ENCODE measurements at places on chromosomes 4 and X.
A peak's percentile ranks its signal among the peaks of the same experiment; 100 is the strongest.

DNA sequence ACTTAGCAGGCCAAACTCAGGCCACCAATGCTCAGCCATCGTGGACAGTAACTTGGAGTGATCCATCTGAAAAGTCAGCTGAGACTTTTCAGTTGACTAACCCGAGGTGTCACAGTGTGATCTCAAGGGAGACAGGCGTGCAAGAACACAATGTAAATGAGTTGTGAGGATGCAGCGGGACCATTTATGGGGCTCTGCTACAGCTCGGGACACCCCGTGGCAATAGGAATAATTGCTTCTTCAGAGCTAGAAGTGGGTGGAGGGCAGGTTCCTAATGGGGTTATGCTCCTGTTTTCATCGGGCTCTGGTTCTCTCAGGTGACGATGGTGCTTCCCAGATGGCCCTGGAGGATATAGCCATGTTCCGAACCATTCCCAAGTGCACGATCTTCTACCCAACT, 27.3 kb downstream of the TKTL1 start:
- no peak for DNase-seq

- no peak for DNase-seq
These were observed 120.5 kb downstream of the ENPP6 start for GRCh38 chr4:184097241-184097605.

DNA sequence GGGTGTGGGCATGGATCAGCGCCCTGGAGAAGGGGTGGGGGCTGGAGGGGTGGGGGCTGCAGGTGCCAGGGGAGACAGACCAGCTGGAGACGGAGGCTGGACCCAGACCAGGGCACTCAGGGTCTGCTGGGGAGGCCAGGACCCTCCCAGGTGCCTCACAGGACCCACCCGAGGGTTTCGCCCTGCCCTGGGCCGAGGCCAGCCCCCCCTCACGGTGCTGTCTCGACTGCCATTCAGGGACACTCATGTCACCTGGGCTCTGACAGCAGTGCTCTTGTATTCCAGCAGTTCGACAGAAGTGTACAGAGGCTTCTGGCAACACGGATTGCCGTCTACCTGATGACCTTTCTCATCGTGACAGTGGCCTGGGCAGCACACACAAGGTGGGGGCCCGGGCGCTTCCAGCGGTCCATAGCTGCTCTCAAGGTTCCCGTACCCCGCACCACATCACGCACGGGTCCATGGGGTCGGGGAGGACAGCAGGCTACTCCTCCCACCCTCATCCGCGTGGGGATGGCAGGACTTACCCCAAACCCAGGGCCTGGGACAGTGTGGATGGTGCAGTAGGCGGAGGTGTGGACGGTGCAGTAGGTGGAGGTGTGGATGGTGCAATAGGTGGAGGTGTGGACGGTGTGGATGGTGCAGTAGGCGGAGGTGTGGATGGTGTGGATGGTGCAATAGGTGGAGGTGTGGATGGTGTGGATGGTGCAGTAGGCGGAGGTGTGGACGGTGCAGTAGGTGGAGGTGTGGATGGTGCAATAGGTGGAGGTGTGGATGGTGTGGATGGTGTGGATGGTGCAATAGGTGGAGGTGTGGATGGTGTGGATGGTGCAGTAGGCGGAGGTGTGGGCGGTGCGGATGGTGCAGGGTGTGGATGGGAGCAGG, 18.1 kb downstream of the TMEM175 start:
- no peak for DNase-seq

GRCh38 chrX:129665916-129666644, 11.3 kb upstream of the APLN start:
- DNase-seq, result peak; percentile 83

- no peak for DNase-seq
These were observed 220.1 kb downstream of the DLG3 start for GRCh38 chrX:70664726-70665125.

GRCh38 chrX:138925330-138925729, 213.8 kb upstream of the FGF13 start:
- no peak for DNase-seq

GRCh38 chr4:85762529-85762871, 287.6 kb downstream of the ARHGAP24 start:
- DNase-seq, result peak; percentile 66

GRCh38 chr4:24970635-24971034, 57.8 kb upstream of the CCDC149 start:
- no peak for DNase-seq

- no peak for DNase-seq
These were observed 21.1 kb downstream of the PDE6B start for GRCh38 chr4:646460-646859.

- DNase-seq, result no peak
These were observed 268.7 kb upstream of the GK2 start for GRCh38 chr4:79676705-79677104.

DNA sequence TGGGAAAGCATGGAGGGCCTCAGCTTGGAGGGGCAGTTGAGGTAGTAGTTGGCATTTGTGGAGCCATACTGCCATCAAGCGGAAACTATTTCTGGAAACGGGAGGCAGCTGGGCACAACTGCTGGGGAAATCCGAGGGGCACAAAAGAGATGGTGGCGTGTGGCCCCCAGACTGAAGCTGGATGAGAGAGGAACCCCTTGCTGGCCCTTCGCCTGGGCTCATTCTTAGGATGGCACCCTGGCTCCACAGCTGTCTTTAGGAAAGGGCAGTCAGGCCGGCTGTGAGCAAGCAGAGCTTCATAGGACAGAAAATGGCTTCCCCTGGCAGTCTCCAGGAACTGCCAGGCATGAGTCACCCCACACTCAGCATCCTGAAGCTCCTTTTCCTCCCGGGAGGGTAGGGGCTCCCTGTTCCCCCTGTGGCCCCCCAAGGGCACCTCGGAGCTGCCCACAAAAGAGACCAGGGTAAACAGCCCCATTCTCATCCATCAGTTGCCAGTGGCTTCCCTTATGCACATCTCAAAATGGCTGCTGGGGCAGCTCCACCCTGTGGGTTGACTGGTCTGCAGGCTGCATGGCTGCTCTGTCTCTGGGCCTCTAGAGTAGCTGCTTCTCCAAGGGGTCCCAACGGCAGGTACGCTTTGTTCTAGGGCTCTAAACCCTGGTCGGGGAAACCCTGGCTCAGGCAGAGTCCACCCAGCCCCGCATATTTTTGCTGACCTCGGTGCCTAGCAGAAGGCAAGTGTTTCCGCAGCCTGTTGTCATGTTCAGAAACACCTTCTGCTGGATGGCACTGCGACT, 64.7 kb downstream of the NBDY start:
- DNase-seq, result no peak

DNA sequence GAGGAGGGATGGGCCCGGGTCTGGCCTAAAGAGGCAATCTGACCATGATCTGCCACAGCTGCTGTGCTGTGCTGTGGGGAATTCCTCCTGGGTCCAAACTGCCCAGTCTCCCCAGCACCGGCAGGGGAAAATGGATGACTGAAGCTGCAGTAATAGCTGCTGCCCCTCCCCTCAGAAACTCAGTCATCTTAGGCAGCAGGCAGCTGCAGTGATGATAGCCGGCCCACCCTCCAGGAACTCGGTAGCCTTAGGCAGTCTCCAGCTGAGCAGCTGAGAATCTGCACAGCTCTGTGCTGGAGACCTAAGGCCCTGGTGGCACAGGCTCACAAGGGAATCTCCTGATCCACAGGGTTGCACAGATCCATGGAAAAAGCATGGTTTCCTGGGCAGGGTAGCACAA, 113.4 kb upstream of the USP38 start:
- no peak for DNase-seq

DNA sequence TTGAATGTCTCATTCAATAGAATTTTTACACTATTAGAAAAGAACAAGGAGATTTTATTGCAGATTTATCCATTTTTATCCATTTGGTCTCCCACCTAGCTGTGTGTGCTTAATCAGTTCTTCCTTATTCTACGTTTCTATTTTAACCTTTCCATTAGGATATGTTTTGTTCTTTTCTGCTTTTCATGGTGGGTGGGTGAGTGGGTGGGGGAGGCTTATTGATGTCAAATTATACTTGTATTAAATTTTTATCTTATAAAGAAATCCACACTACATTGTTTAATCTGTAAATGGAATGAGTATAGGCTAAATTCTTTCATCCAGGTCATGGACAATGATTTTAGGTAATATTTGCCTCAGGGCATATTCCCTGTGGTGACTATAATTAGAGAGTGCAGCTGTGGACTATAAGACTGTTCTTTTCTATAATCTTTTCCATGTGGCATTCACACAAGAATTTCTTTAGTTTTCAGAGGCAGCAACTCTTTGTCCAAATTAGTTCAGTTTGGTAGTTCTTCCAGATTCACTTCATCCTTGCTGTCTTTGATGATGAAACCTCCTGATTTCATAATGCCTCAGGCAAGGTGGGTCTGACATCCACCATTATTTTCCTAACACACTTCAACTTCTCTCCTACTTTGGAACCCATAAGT, 2451.8 kb downstream of the PCDH7 start:
- DNase-seq, result no peak

GRCh38 chrX:70979136-70979762, 48.4 kb upstream of the SLC7A3 start:
- no peak for DNase-seq

DNA sequence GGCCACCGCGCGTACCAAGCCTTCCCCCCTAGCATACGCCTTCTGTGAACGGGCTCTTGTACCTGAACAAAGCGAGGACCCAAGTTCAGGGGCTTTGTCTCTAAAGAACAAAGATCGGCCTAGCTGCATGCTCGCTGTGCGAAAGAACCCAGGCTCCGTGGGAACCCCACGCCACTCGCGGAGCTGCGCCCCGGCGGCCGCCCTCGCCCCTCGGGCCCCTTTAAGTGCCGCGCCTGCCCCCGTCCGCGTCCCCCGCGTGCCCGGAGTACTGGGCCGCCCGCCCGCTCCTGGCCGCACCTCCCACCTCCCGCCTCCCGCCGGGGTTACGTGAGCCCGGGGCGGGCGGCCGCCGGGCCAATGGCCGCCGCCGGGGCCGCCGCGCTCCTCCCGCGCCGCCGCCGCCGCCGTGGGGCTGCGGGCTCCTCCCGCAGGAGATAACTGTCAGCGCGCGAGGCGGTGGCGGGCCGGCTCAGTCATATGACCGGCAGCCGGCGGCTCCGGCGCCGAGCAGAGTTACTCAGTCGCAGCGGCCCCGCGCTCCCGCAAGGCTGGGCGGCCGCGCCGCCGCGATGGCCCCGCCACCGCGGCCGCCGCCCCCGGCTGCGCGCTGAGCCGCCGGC, at the start of gene FNIP2:
FNIP2 (plus strand) TSS at position 472 of the 620 bp plus-strand sequence. CDS start 187 bp downstream, outside the sequence.
- peak; percentile 58 for DNase-seq

- DNase-seq, result no peak
These were observed 129.2 kb upstream of the WDR1 start for GRCh38 chr4:10245751-10246150.

DNA sequence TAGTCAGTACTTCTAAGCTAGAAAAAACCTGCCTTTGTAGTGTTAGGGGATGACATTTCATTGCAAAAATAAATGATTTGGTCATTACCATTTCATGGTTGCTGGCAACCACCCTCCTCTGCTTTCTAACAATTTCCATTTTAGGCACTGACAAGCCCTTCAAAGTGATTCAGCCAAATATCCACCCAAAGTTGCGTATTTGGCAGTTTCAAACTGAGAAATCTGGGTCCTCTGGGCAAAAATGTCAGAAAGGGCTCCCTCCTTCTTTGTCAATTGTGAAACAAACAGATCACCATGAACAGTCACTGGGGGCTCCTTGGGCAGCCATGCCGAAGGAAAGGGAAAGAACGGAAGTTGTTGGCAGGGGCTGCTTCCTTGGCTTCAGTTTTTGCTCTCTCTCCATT, 33.0 kb downstream of the PLAC1 start:
- no peak for DNase-seq

DNA sequence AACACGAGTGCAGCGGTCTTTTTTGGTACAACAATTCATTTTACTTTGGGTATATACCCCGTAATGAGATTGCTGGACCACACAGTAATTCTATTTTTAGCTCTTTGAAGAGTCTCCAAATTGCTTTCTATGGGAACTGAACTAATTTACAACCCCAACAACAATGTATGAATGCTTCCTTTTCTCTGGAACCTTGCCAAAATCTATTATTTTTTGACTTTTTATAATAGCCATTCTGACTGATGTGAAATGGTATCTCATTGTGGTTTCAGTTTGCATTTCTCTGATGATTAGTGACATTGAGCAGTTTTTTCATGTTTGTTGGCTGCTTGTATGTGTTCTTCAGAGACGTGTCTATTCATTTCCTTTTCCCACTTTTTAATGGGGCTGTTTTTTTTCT, 240.8 kb downstream of the STK32B start:
- DNase-seq, result no peak

DNA sequence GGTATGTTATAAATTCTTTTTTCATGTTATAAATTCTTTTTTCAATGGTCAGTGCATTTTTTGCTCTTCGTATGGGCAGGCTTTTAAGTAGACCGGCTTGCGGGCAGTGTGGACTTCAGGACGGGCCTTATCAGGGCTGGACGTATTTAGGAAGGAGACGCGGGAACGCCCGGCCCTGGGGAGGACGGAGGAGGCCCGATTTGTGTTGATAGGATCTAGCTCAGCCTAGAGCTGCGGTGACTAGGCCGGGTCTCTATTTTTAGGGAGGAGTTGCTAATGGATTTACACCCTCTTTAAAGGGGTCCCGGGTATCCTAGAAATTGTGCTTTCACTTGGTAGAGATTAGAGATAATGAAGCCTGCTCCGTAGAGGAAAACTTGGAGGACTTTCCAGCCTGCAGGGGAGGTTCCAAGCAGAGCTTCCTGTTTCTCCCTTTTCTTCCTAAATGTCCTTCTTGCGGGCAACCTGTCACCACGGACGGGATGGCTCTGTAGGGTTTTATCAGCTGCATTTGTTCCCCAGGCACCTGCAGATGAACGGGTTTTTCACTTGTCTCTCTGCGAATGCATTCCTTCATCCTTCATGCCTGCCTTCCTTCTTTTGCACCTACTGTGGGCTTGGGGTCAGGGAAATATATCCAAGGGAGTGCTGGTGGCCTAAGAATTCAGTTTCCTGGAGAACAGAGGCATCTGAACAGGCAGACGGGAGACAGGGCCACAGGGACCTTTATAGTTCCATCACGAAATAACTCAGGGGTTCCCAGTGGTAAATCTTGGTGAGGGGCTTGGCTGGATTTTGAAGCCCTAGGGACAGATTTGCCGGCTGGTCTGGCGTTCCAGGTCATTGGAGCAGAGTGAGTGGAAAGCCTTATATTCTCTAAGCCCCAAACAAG, 1.4 kb downstream of the CD99 start:
- DNase-seq, result peak; percentile 35

- DNase-seq, result no peak
These were observed 6.0 kb upstream of the HPGDS start for GRCh38 chr4:94348666-94349065.

DNA sequence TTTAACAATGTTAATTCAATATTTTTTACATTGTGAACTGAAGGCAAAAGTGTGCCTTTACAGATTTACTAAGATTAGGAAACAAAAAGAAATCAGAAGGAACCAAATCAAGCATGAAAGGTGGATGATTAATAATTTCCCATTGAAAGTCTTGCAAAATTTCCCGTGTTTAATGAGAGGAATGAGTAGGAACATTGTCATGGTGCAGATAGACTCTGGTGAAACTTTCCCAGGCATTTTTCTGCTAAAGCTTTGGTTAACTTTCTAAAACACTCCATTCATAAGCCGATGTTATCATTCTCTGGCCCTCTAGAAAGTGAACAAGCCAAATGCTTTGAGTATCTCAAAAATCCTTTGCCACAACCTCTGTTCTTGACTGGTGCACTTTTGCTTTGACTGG, 1522.8 kb upstream of the PABPC4L start:
- DNase-seq, result no peak

- DNase-seq, result no peak
These were observed 1.6 kb upstream of the PDGFRA start for GRCh38 chr4:54227256-54228055.
